ENCODE measurements at places on chromosomes 5 and 9.

DNA sequence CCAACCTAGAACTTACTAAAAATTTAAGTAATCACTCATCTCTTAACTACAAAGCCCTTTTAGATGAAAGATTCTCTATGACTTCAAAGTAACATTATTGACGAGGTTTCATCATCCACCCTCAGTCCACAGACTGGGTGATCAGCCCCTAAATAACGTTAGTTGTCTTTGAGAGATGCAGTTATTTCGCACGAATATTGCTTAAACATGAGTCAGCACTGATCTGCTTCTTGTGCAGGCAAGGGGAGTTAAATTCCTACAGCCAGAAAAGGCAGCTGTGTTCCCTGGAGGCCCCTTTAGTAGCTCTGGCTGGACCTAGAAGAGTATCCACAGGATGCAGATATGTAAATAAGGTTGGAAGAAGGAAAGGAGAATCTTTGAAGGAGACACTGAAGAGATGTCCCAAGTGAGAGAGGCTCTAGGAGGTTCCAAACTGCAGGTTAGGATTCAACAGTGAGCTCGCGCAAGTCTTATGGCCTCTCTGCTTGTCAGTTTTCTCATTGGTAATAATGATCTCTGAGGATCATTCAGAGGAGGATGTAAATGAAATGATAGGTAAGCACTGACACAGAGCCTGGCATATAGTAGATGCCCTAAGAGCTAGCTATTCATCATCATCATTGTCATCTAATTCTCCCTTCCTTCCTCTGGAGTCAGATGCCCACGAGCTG is 122.2 kb upstream of the MAN2A1 start:
- no peaks in the 10 kb centered on the region for H3K4me1 ChIP-seq
- H3K36me3 ChIP-seq: no peaks in the 10 kb centered on the region
- no peaks in the 10 kb centered on the region for H3K27me3 ChIP-seq
- DNase-seq: no peak
- H3K4me3 ChIP-seq: no peak overlapping the region
- H3K27ac ChIP-seq: no peak overlapping the region

DNA sequence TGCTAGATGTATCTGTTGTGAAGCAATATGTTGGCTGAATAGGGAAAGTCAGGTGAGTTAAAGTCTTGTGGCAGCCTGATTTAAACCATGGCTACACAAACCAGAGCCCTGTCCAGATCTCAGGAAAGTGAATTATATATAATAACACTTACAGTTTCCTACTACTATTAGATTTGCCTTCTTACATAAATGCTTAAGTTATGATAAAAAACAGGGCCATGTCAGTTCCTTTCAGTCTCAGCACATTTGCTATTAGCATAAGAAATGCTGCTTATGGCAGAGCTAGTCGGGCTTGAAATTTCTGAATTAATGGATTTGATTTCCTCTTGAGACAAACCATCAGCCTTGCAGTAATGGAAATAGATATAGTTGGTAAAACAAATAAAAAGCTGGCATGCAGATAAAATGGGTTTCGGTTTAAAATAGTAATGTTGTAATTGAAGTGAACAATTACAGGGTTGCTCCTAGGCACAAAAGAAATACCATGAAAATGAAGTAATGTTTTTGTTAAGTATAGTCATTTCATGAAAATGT is 664.2 kb upstream of the ZNF608 start:
- H3K27ac ChIP-seq: peak overlapping the region; percentile 98
- peaks cover 55% of the 10 kb centered on the region for H3K4me1 ChIP-seq
- no peak for DNase-seq
- H3K27me3 ChIP-seq: no peaks in the 10 kb centered on the region

DNA sequence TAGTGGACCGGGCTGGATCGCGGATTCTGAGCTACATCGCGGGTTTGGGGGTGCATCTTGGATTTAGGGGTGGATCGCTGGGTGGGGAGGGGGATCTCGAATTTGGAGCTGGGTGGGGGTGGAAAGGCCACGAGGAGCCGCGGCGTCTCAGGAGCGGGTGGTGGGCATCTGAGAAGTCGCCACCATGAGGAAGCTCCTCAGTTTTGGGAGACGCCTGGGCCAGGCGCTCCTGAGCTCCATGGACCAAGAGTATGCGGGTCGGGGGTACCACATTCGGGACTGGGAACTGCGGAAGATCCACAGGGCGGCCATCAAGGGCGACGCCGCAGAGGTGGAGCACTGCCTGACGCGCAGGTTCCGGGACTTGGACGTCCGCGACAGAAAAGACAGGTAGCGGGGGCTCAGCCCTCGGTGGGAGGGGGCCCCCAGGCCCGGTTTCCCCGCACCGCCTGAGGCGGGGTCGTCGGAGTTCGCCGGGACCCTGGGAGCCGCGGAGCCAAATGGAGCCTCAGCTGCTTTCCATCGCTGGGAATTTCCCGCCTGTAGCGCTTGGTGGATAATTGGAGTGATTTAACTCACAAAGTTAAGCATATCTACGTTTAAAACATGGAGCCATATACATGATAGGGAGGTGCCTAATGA is 376 bp downstream of the ANKRD18B start:
- H3K4me3 ChIP-seq: peak overlapping the region; percentile 62
- no peaks in the 10 kb centered on the region for H3K27me3 ChIP-seq
- peak overlapping the region; percentile 67 for H3K27ac ChIP-seq

DNA sequence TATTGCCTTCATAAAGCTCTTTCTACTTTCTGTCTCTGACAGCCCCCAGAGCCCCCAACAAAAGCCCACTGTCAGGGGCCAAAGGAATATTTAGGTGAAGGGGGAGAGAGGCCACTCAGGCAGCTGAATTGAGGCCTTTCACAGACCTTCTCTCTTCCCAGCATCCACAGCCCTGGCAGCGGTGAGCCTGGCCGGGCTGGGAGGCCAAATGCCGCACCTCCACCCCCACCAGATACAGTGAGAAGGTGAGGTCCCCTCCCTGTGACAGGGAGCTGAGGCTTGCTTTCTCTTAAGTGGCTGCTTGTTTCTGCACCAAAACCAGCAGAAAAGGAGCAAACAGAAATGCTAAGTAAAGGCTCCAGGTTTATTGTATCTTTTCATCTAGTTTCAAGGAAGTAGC is 168.1 kb downstream of the ROR2 start:
- H3K27ac ChIP-seq: no peak overlapping the region
- no peaks in the 10 kb centered on the region for H3K27me3 ChIP-seq
- H3K4me1 ChIP-seq: no peaks in the 10 kb centered on the region
- no peak overlapping the region for H3K4me3 ChIP-seq
- DNase-seq: no peak

GRCh38 chr5:148512498-148512897 is 128.7 kb downstream of the FBXO38 start:
- H3K27ac ChIP-seq: no peak overlapping the region
- H3K36me3 ChIP-seq: no peaks in the 10 kb centered on the region
- DNase-seq: no peak
- H3K4me3 ChIP-seq: no peak overlapping the region

GRCh38 chr5:118692811-118693342 is 295.5 kb downstream of the DTWD2 start:
- H3K4me1 ChIP-seq: no peaks in the 10 kb centered on the region
- no peak overlapping the region for H3K27ac ChIP-seq

DNA sequence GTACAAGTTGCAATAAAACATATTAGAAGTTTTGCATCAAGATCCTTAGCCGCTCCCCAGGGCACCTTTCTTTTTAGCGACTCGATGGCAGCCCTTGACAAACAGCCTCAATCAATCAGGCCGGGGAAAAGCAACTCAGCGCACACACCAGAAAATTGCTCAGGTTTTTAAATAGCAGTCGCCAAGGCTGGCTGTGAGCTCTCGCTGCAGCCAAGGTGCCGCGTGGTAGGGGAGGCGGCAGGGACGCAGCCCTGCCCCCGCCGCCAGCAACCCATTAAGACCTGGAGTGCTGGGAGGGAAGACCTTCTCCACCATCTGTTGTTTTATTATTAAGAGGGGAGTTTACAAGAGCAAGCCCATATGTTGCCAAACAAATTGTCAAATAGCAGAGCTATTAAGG is 22.6 kb downstream of the ASS1 start:
- H3K27me3 ChIP-seq: no peaks in the 10 kb centered on the region
- H3K4me1 ChIP-seq: no peaks in the 10 kb centered on the region
- no peak for DNase-seq
- no peak overlapping the region for H3K27ac ChIP-seq

DNA sequence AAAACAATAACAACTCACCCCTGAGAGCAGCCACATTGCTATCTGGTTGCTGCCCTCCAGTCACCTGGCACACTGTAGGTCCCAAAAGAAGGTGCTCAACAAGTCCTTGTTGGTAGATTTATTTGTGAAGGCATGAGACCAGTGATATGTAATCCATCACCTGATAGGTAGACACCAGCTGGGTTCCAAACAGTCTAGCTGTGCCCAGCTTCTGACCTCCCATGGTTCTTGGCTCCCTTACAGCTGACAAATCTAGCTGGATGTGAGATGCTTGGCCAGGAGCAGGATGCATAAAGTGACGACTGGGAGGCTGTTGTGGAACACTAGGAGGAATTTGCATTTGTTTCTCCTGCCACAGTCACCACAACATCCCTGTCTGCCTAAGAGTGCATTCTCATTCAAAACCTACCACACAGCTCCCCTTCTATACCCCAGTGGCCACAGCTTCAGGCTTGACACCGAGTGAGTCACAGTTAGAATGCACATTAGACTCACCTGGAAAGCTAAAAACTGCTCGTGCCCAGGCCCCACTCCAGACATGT is 7.8 kb upstream of the VLDLR start:
- no peak overlapping the region for H3K4me3 ChIP-seq
- H3K27me3 ChIP-seq: no peaks in the 10 kb centered on the region
- no peaks in the 10 kb centered on the region for H3K36me3 ChIP-seq
- DNase-seq: no peak
- H3K27ac ChIP-seq: no peak overlapping the region

GRCh38 chr9:4030751-4031150 is 269.1 kb downstream of the GLIS3 start:
- no peak overlapping the region for H3K27ac ChIP-seq
- H3K4me3 ChIP-seq: no peak overlapping the region
- no peak for DNase-seq
- no peaks in the 10 kb centered on the region for H3K36me3 ChIP-seq
- no peaks in the 10 kb centered on the region for H3K27me3 ChIP-seq

DNA sequence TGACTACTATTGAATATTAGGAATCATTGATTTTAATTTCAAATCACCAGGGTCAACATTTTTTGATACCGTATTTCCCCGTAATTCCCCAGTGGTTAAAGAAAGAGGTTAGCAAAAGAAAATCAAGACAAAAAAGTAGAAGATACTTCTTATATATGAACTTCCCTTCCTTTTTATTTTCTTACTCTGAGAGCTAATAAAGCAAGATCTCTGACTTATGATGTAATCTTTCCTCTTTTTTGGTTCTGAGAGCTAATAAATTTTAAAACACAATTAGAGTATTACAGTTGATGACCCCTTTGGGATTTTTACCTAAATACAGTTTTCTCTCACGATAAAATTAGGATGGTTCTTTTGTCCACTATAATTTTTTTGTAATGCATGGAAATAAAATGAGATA is 9.2 kb upstream of the FYB1 start:
- no peak overlapping the region for H3K4me3 ChIP-seq
- no peak overlapping the region for H3K27ac ChIP-seq
- no peak for DNase-seq
- H3K36me3 ChIP-seq: no peaks in the 10 kb centered on the region

DNA sequence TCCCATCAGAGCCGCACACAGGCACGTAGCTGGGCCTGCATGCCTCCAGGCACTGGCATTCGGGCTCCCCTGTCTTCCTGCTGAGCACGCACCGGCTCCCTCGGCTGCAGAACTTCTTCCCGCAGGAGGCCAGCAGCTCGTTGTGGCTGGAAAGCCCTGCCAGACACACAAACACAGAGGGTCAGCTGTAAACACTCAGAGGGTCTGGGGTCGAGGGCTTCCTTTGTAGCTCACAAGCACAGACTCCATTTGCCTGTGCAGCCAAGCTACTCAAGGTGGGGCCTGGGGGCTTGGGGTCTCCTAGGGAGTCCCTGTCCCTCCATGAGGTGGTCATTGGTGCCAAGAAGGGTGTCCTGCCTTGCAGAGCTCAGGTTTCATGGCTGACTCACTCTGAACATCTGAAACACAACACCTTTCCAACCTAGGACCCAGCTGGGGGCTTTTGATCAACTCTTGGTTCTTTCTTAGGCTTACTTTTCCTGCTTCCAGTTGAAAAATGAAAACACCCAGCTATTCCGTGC is 211.4 kb downstream of the FSTL4 start:
- H3K27ac ChIP-seq: no peak overlapping the region
- H3K27me3 ChIP-seq: no peaks in the 10 kb centered on the region
- no peak overlapping the region for H3K4me3 ChIP-seq

DNA sequence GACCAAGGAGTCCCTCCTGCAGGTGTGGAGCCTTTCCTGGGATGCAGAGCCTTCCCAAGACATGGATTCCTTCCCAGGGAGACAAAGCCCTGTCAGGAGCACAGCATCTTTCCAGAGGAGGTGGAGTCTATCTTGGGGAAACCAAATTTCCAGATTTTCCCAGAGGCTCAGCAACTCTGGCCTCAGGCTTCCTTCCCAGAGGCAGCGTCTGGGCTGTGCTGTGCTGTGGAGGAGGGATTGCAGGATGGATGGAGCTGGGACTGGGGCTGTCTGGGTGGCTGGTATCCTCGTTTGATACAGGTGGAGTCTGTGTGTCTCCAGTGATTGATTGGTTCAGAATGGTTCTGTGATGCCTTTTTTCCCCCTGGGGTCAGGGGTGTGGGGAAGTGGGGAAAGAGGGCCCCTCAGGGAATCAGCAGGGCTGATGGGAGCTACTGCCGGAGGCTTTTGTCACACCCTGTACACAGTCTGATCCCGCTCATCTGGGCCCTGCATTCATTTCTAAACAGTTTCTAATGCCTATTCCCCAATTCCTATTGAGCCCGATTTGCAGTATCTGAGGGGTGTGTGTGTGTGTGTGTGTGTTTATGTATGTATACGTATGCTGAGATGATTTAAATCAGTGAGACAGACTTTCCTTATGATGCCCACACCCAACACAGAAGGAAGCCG is 16.0 kb downstream of the OR13J1 start:
- H3K4me1 ChIP-seq: no peaks in the 10 kb centered on the region
- H3K27ac ChIP-seq: no peak overlapping the region
- H3K27me3 ChIP-seq: no peaks in the 10 kb centered on the region
- no peak for DNase-seq

DNA sequence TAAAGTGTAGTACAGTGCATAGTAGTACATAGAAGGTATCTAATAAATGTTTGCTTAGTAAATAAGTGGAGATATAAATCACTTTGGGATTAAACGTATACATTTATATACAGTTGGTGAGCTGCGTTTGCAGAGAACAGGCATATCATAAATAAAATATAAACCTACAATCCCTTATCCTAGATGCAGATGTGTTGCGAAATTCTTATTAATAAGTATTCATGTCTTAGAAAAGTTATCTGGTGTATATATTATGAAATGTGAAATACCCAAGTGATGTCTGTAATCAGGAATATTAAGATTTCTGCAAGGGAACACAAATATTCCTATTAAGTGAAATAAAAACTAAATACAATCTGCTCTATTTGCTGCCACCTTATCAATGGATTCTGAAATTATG is 8.8 kb downstream of the CCNH start:
- DNase-seq: no peak
- H3K36me3 ChIP-seq: peaks cover 100% of the 10 kb centered on the region
- H3K4me3 ChIP-seq: no peak overlapping the region
- H3K4me1 ChIP-seq: peaks cover 17% of the 10 kb centered on the region
- no peak overlapping the region for H3K27ac ChIP-seq

GRCh38 chr5:170508036-170508435 is 4.2 kb downstream of the KCNIP1 start:
- no peak for DNase-seq
- H3K36me3 ChIP-seq: no peaks in the 10 kb centered on the region
- peaks cover 10% of the 10 kb centered on the region for H3K27me3 ChIP-seq
- no peak overlapping the region for H3K4me3 ChIP-seq

GRCh38 chr9:134375011-134375390 is 48.7 kb downstream of the RXRA start:
- no peaks in the 10 kb centered on the region for H3K36me3 ChIP-seq
- H3K4me3 ChIP-seq: no peak overlapping the region
- DNase-seq: no peak
- peaks cover 75% of the 10 kb centered on the region for H3K4me1 ChIP-seq
- no peaks in the 10 kb centered on the region for H3K27me3 ChIP-seq
- peak overlapping the region; percentile 95 for H3K27ac ChIP-seq

Data from RWPE2 (cell line).